ENCODE measurements at places on chromosomes 5 and 9.

DNA sequence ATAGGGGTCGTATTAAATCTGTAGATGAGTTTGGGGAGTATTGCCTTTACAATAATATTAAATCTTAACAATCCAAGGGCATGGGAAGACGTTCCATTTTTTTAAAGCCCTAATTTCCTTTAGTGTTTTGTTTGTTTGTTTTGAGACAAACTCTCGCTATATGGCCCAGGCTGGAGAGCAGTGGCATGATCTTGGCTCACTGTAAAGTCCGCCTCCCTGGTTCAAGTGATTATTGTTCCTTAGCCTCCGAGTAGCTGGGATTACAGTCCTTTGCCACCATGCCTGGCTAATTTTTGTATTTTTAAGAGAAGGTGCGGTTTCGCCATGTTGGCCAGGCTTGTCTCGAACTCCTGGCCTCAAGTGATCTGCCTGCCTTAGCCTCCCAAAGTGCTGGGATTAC is 19.9 kb downstream of the NIPBL start:
- no peak for DNase-seq

GRCh38 chr5:55540525-55540924 is 5.8 kb upstream of the PLPP1 start:
- no peak for DNase-seq

DNA sequence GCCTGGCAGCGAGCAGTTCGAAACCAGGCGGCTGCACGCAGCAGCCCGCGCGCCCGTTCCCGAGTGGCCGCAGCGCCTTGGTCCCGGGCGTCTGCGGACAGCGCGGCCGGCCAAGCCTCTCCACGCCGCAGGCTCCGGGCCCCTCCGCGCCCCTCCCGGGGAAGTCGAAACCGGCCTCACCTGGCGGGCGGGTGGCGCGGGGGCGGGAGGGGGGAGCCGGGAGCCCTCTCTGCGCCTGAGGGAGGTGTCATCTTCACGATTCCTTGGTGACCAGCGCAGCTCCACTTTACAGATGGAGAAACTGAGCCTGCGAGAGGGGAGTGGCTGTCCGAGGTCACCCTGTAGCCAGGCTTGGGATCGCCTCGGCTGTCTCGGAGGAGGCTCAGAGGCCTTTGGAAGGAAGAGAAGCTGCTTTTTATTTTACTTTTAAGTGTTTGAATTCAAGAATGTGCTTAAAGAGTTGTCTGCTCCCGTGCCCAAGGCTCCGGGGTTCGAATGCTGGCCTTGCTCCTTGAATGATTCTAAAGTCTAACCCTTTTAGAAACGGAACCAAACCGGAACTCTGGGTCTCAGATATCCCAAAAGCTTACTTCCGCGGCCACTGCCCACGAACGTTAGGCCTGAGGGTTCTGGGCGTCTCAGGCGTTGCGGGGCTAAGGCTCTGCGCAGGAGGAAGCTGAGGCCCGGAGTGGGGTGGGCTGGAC is 662 bp downstream of the SUSD3 start:
- no peak for DNase-seq

GRCh38 chr9:78775696-78776295 is 478.9 kb downstream of the PSAT1 start:
- DNase-seq, result no peak

DNA sequence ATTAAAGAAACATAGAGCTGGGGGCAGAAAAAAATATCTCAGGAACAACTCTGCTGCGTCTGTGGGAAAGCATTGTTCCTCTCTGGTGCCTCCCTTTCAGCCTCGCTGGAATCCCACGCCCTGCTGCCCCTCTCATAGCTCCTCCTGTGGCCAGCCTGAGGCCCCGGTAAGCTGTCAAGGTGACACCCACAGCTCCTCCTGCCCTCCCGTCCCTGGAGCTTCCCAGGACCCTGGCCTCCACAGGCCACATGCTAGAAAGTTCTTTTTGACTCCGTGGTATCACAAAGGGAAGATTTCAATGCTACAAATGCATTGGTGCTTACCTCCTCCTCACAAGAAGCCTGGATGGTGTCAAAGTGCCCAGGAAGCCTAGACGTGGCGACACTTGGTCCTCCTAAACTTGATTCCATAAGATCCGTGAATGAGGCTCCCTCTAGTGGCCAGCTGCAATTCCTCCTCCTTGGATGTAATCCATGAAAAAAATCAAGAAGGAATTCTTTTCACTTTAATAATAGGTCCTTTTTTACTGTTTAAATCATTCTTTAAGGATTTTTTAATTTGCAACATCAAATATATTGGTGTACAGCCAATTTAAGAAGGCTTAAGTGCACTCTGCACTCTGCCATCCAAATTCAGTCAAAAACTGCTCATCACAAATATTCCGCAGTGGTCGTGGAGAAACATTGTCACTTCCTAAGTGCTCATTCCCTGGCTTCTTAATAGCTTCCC is 104.9 kb downstream of the CFAP90 start:
- peak; percentile 13 for DNase-seq

DNA sequence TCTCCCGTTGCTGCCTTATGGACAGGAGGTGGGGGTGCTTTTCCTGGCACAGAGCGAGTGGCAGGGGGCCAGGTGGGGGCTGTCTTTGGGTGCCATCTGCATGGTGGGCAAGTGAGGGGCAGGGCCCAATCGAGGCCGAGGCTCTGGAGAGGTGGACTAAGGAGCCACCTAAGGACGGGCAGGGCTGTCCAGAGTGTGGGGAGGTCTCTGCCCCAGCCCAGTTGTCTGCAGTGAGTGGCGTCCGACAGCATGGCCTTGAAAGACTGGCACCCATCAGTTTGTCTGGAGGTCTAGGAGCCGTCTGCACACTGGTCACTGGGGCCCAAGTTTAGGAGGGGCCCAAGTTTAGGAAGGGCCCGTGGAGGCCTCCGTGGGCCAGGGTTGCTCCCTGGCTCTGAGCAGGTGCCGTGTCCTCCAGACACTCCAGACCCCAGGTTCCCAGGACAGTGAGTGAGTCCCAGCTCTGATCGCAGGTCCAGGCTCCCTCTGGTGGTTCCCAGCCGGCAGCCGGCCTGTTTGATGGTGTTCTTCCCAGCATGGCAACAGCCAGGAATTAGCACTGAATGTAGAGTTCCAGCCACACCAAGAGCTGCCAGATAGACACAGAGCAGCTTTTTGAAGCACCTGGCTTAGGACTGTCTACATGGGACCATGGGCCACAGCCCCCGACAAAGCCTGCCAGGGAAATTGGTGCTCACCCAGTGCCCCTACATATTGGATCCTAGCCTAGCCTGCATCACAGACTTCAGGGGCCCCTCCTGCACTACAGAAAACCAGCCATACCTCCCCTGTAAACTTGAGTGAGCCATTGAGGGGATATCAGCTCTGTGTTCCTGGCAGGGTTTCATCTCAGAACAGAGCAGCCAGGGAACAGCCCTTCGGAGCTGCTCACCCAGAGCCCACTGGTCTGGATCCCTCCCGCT is 120.9 kb downstream of the WNK2 start:
- DNase-seq, result no peak

DNA sequence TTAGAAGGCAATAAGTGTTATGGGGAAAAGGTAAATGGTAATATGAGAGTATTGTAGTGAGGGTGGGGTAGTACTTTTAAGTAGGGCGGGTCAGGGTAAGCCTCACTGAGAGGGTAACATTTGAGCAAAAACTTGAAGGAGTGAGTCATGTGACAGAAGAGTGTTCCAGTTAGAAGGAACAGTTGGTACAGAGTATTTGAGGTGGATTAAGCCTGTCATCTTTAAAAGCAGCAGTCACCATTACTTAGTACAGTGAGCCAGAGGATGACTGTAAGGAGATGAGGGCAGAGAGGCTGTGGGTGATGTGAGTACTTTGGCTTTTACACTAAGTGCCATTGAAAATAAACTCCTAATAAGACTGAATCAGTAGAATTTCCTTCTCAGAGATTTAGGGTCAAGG is 54.8 kb downstream of the UBAP1 start:
- DNase-seq, result no peak

GRCh38 chr5:171585981-171586380 is 166.5 kb downstream of the FGF18 start:
- DNase-seq, result no peak

DNA sequence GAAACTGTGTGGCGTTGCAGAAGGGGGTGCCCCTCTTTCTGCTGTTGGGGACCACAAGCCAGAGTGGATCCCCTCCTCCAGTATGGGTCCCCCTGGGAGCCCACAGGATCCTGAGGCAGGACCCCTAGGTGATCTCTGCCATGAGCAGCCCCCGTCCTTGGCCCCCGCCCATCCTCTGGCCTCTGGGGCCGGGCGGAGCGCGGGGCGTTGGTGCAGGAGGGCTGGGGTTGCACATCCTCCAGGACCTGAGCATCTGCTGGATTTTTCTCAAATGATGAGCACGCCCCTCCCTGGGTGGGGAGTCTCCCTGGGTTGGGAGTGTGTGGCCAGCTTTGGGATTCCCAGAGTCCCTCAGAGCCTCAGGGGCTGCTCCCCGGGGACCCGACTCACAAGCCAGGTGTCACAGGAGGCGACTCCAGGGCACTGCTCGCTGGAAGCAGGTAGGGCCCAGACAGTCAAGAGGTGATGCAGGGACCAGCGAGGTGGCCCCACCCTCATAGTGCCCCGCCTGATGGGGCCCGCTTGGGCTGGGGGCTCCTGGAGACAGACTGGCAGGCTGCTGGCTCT is 26.7 kb upstream of the UBAC1 start:
- no peak for DNase-seq

- DNase-seq, result no peak
These were observed 1.9 kb downstream of the FUT7 start for GRCh38 chr9:137030006-137030405.

DNA sequence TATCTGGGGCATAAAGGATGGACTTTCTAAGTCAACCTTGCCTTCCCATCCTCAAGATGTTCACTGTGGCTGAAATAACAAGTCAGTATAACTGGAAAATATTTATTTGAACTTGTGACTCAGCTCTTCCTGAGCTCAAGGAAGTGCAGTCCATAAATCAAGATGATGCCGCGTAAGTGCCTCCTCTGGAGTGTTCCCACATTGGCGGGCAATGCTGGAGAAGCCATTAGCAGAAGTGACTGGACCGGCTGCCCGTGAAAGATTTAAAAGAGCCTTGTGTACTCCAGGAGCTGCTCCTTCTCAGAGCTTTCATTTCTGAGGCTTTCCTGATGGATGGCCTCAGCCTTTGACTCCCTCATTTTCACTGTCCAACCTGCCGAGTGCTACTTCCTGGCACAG is 17.4 kb downstream of the TMOD1 start:
- DNase-seq, result no peak

DNA sequence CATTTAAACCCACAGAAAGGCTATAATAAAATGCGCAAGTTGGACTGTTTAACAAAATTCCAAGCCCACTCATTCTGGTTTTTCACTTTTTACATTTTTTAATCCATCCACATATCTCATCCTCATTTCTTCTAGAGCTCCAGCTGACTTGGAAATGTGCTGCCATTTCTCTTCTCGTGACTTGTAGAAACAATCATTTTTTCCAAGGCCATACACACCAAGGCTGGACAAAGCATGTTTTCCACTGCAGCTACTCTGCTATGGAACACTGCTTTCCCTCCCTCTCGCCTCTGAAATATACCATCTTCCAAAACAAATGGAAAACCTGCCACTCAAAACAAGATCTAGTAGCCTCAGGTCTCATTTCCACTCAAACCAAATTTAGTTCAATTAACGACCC is 141.1 kb downstream of the ESM1 start:
- DNase-seq, result no peak

DNA sequence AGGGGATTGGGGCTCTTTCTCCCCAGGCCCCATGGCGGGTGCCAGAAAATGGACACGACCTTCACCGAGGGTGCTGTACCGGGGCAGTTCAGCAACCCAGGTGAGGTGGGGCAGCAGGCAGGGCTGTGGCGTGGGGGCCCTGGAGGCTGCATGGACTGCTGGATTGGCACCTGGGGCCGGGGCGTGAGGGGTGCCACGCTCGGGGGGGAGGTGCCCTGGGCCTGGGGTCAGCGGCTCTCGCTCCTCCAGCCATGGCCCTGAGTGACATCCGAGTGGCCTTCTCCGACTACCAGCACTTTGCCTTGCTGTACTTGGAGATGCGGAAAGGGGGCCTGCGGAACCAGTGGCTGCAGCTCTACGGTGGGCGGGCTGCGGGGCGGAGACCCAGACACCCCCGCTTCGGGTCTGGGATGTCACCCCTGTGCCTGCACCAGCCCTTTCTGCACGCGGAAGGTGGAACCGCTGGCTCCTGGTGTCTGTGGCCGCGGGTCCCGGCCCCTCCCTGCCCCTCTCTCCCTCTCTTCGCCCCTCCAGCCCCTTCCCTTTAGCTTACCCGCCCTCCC is 1.8 kb downstream of the LCNL1 start:
- DNase-seq, result no peak

Data from CD4-positive, alpha-beta T cell treated with Interleukin-1 beta for 1 hour (primary cell).